Stimulated activated CD4-positive, alpha-beta T cell treated with anti-CD3 and anti-CD28 coated beads, Interleukin-12 subunit alpha, Interleukin-12 subunit beta, amount 100 ng/mL, for 24 hours (primary cell): ENCODE measurements at places on chromosomes 6 and 20.

- DNase-seq = no peak
Observed at GRCh38 chr6:73558624-73559398, 38.0 kb upstream of the EEF1A1 start.

DNA sequence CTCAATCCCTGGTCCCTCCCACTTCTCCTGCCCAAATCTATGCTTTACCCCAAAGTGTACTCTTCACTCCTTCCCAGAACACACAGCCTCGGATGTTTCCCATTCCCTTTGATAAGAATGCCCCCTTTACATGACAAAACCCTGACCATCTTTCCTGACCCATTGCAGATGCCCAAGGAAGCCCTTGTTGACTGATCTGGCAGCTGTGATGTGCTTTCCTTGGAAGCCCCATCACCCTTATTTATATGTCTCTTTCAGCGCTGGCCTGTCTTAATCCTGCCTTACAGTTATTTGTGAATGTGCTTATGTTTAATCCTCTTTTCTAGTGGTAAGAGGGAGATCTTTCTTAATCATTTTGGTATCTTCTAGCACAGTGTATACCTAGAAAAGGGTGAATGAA, 523.1 kb downstream of the CD83 start:
- no peak for DNase-seq

DNA sequence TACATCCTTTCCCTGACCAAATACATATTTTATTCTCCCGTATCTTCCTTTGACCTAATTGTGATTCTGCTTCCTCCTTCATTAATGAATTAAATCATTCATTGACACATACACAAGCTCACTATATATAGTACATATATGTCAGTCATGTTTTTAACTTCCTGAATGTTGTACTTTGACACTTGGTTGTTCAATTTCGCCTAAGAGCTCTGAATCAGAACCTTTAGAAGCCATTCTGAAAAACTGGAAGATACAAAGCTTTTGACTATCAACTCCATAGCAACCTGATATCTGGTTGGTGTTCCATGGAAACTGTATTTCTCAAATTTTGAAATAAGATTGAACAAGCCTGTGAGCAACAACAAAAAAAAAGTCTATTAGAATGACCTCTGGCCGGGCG, 27.3 kb upstream of the HFE start:
- DNase-seq = no peak

DNA sequence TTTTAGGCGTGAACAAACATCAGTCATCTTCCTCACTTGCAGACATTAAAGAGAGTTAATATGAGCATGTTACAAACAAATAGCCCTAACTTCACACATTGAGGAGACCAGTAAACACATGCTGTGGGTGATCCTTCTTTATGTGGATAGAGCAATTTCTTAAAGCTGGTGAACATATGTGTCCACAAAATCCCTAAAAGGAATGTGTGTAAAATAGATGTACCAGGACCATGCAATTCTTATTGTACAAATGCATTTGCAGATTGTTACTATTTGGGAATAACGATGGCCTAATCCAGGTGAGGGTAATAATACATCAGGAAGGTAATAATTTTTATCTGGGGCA, 228.9 kb downstream of the ALDH8A1 start:
- DNase-seq = no peak

- no peak for DNase-seq
Observed at GRCh38 chr6:65545920-65546319, 161.1 kb downstream of the EYS start.

DNA sequence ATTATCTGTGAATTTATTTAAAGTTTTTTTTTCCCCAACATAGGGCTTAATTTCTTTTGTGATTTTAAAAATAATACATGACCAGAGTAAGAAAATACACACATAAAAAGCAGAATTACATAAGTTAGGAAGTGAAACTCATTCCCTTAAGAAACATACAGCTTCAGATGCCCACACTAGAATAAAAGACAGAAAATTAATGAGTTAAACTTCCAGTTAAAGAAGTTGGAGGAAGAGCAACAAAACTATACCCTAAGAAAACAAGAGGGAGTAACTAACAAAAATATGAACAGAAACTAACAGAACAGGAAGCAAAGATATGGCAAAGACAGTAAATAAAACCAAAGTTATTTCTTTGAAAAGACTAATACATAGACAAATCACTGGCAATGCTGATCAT, 107.6 kb upstream of the CEP85L start:
- DNase-seq = no peak

DNA sequence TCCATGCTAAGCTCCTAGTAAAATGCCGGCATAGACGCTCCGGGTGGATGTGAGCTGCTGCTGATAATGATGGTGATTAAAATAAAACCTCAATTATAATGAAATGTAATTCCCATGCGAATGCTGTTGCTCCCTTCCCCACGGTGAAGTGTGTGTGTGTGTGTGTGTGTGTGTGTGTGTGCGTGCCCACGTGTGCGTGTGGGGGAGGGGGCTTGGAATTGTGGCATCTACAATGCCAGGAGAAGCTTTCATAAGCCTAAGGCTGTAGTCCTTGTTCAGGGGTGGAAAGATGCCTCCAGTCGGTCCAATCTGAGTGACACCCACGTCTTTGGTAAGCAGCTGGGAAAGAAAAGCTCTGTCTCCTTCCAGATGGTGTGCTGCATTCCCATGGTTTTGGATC, 137.9 kb downstream of the CDH26 start:
- DNase-seq = no peak

GRCh38 chr20:37226889-37227288, 34.7 kb downstream of the GHRH start:
- DNase-seq = no peak

- no peak for DNase-seq
Observed at GRCh38 chr6:149130508-149130907, 187.0 kb upstream of the TAB2 start.

DNA sequence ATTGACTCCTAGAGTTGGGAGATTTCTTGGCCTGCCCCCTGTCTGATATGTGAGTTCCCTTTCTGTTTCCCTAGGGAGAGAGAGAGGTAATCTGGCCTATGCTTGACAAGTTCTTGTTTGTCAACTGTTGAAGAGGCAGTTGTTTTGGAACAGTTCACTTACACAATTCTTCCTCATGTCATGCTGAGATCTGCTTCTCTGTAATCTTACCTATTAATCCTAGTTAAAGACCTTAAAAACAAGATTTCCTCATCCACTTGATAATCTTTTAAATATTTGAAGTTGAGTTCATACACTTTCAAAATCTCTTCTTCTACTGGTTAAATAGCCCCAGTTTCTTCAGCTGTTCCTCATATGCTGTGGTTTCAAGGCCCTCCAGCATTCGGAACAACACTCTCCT, 89.9 kb downstream of the FIG4 start:
- DNase-seq = no peak

GRCh38 chr6:36700831-36701230, 3.2 kb downstream of the RAB44 start:
- no peak for DNase-seq

DNA sequence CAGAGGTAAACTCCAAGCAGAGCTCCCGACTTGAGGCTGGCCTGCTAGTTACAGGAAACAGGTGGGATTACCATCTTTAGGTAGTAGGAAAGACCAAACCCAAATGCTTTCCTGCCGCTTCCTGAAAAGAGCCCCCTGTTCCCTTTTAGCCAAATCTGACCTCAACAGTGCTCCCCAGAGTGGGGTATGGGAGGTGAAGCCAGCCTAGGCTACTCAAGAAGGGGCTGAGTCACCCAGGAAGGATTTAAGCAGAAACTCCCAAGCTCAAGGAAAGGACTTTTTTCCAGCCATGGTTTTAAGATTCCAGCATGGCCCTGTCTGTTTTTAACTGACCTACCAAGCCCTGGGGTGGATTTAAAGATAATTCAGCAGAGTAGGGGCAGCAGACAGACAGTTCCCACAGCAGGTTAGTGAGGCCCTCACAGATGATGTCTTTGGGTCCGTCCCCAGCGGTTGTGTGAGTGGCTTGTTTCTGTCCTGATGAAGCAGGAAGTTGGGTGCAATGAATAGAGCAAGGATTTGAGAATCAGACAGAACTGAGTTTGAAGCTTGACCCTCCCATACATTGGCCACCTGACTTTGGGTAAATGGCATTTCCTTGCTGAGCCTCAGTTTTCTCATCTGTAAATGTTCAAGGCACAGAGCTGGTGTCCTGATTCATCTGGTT, 76.9 kb upstream of the MAFB start:
- DNase-seq = no peak

DNA sequence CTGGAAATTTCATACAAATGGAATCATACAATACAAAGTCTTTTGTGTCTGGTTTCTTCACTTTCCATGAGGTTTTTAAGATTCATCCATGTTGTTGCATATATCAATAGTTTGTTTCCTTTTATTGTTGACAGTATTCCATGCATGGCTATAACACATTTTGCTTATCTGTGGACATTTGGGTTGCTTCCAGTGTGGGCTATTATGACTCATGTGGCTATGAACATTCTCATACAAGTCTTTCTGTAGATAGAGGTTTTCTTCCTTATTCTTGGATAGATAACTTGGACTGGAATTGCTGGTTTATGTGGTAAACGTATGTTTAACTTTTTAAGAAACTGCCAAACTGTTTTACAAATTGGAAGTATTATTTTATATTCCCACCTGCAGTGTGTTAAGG, 30.0 kb upstream of the KIF6 start:
- no peak for DNase-seq

DNA sequence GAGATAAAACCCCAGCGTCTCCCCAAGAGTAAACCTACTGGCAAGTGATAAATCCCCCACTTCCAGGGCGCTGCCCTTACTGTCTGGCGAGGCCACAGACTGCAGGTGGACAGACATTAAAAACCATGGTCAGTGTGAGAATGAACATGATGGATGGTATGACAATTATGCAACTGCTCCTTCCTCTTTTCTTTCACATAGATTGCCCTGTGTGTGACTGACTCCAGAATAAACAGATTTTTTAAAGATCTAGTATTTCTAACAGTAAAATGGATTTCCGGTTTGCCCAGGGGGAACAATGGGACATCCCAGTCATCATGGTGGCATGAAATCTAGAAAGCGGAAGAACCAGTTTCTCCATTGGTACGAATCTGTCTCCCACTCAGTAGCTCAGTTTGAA, 153.7 kb downstream of the FOXC1 start:
- no peak for DNase-seq

DNA sequence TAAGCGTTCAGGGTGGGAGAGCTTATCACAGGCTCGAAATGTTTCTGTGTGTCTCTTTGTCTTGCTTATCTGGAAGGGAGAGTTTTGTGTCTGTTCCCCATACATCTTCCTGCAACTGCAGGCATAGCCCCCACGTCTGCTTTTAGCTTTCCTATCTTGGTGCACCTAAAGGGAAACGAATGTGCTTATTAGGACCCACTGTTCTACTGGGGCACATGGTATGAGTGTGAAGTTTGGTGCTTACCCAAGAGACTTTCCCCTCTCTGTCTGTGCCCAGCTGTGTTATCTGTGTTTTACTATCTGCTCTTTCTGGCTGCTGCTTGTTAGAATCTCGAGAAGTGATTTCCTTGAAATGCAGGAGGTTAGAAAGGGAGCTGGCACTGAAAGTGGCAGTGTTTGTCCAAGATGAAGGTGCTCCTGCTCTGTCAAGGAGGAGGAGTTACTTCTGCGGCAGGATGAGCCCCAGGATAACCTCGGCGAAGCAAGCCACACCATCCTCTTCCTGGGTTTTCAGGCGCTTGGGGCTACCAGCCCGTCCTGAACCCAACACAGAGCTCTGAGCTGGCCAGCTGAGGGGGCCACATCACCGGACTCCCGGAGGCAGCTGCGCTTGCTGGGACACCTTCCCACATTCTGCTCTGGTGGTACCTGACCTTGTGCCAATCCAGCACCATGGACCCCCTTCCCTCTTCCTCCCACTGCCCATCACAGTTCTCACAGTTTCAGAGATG, 23.4 kb downstream of the DYNLT1 start:
- no peak for DNase-seq

- no peak for DNase-seq
Observed at GRCh38 chr6:36230371-36230770, 33.8 kb downstream of the BRPF3 start.

DNA sequence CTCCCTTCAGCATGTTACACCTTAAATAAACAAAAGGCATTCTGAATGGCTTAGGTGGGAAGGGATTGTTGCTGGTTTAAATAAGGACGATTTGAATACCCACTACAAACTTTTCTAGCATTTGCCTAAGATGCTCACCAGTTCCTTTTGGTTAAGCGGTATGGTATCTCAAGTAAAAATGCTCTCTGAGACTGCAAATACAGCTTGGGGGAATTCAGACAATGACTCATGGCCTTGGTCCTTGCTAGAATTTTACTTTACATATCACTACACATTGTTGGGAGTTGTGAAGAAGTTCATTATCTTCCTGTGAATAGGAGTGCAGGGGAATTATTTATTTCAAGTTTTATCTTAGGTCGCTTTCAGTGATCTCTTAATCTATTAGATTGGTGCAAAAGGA, 670.7 kb downstream of the UTRN start:
- no peak for DNase-seq

DNA sequence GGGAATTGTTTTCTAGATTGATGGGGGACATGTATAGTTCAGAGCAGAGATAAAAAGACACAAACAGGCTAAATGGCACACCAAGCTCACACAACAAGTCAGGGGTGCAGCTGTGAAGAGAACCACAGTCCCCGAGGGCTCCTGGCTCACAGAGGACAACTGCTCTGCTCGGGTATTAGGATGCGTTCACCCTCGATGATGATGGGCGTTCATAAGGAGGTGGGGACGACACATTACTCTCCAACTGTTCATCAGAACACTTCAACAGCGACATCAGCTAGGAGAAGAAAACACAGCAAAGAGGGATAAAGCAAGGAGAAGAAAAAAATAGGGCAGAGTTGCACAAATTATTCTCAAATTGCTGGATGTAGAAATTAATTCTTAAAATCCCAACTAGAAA, 174.8 kb upstream of the RREB1 start:
- no peak for DNase-seq

DNA sequence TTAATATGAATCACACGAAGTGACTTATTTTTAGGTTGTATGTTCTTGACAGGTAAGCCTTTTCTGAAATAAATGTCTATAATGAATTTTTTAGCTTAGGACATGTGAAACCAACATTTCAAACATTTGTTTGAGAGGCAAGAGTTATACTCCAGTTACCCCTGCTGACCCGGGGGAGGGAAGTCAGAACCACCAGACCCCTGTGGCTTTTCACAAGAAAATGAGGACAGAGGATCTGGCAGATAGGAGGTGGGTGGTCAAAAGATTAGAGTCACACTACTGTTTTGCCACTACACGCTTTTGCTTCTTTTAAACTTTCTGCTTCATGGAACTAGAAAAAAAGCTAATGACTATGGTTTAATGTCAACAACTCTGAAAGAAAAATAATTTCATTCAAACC, 27.5 kb upstream of the ADGRF4 start:
- no peak for DNase-seq

GRCh38 chr6:51511081-51511480, 576.3 kb downstream of the PKHD1 start:
- no peak for DNase-seq
